ENCODE measurements at places on chromosomes 3 and 15. TPM values are rescaled to one million over a fixed set of nuclear protein-coding genes. Genes with fewer than 3 reads are reported as not detected.
A peak's percentile ranks its signal among the peaks of the same experiment; 100 is the strongest.

DNA sequence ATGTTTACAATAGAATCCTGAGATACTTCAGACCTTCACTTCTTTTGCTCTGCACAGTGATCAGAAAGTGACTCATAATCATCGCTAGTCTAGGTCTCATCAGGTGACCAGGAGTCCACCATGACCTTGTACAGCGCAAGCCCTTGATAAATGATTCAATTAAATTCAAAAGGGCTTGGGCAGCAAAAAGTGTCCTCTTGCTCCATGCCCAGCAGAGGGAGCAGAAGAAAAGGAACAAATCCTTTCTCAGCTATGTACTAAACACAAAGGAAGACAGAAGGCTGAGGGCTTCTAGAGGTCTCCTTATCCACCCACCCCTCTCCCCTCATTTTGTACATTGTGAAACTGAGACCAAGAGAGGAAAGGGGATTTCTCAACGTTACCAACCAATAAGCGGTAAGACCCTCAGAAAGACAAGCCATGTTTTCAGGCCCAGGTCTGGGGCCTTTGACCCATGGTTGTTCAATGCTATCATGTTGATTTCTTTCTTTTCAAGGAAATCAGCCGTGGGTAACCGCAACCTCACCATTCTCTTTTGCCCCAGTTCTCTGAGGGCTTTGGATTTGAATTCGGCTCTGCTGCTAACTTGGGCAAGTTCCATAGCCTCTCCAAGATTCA is 74.8 kb downstream of the AQP9 start:
- no peak for DNase-seq

- DNase-seq = no peak
Measured at GRCh38 chr3:192170031-192170430, 557.3 kb downstream of the FGF12 start.

- no peak for DNase-seq
Measured at GRCh38 chr3:32934150-32934742, 17.2 kb upstream of the CCR4 start.

GRCh38 chr3:190694335-190695001 is 168.0 kb downstream of the GMNC start:
- no peak for DNase-seq

DNA sequence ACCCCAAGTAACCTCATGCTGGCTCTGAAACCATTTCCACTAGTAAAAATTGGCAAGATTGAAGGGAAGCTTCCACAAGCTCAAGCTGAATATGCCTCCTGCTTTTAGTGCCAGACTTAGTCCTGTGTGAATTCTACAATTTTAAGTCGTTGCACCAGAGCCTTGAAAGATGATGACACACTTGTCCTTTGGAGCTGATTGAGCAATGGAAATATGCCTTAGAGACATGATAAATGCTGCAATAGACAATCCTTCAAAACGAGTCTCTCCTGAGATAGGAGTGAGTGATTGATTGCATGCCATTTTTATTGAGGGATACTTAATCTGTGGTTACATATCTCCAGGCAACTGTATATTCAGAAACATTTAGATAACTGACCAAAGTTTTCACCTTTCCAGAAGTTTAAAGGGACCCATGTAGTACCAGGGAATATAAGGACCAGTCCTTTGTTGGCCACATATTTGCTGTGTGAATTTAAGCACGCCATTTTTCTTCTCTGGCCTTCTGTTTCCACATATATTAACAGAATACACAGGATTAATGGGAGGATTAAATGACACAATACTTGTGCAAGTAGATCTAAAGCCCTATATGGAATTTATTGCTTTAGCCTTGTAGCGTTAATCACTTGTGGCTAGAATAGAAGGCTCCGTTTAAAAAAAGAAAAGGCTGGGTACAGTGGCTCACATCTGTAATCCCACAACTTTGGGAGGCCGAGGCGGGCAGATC is 65.1 kb downstream of the PPARG start:
- DNase-seq = no peak

GRCh38 chr15:63243776-63244175 is 33.6 kb upstream of the APH1B start:
- no peak for DNase-seq

GRCh38 chr15:67593562-67593961 is 51.1 kb downstream of the MAP2K5 start:
- peak; percentile 22 for DNase-seq

DNA sequence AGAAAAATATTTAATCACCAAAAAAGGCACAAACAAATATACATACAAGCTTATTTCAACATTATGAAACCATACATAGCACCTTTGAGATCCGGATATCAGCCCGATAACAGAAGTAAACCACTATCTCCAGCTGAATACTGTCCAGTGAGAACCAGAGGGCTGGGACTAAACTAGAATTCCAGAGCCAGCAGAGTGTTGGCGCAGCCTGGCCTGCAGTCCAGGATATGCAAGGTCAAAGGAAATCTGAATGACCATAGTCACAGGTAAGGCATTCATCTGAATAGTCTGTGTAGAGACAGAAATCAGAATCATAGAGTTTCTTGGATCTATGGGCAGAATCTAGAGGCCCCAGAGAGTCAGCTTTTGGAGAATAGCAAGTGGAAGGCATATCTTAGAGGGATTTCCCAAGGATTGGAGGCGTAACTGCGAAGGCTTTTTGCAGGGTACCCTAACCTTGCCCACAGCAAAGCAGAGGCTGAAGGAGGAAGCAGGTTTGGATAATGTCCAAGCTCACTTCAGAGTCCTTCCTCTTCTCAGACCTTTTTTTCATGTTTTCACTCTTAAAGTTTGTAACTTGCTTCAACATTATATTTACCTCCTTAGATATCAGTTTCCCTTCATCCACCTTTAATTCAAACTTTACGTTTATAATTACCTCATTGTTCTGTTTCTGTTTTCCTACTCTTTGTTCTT is 32.5 kb upstream of the TP63 start:
- DNase-seq = no peak

GRCh38 chr3:61114316-61114953 is 136.8 kb downstream of the FHIT start:
- no peak for DNase-seq

DNA sequence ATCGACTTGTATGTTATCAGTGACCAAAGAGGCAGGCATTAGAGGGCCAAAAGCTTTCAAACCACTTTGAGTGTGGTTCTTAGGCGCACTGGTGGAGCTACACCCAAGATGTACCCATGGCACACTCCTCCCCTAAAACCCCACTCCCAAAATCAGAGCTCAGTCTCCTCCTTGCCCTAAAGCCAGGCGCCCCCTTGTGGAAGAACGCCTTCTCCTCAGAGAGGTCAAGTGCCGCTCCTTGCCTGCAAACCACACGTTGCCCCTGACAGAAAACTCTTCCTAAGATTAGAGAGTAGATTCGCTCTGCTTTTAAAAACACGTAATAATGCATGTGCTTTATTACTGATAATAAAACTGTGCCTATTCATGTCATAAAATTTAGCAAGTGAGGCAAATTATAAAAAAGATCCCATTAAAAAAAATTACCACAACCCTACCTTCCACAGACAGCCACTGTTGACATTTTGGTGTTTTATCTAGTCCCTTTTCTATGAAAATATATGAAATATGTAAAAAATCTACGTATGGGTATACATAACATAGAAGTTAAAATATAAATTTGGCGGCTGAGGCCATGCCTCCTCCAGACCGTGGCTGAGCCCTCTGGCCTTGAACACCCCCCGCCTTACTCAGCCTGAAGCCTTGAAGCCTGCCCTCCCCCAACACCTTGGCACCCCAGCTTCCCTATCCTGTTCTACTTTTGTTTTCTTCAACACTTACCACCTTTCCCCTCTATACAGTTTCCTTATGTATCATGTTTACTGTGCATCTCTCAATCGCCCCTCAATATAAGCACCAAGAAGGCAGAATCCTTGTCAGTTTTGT is 33.5 kb downstream of the BCL2L10 start:
- DNase-seq = peak; percentile 94

DNA sequence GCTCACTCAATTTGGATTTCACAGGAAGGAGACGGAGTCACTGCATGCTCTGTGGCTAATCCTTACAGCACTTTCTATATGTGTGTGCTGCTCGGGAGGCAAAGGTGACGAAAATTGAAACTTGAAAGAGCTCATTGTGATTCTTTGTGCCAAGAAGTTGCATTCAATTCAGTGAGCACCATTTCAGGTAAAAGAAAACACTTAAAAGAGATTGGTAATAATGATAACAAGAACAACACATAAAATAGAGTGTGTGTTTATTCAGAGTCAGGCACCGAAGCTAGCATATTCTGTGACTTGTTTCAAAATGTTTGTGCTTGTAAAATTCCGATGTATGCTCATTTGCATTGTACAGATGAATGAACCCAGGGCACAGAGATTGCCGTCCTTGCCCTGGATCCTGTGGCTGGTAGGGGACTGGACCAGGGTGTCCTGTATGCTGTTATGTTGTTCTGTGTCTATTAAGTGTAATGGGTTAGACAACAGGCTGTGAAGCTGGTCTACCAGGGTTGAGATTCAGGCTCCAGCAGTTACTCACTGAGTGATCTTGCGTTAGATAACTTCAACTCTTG is 193.3 kb upstream of the PROK2 start:
- DNase-seq = no peak

DNA sequence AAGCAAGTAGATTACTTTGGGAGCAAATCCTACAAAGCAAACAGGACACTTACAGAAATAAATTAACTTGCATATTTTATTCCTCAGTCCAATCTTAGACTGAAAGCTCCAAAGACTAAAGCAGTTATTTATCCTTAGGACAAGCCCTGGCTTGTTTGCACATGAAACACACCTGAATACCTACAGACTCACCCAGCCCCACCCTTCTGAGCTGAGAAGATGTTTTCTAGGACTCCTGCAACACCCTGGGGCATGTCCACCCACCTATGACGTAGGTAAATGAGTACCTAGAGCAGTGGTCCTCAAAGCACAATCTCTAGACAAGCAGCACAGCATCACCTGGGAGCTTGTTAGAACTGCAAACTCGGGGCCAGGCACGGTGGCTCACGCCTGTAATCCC is 80.8 kb downstream of the ANXA2 start:
- no peak for DNase-seq

- DNase-seq = no peak
Measured at GRCh38 chr3:68893600-68894239, 38.6 kb downstream of the TAFA4 start.

- no peak for DNase-seq
Measured at GRCh38 chr15:45641999-45642932, 7.4 kb downstream of the SQOR start.

The ISLR gene
- 1.2 TPM for total RNA-seq

The FXR1 gene
- total RNA-seq = 189 TPM

The GATA2 gene
- 3.6 TPM for total RNA-seq

The IL20RB gene
- 1.8 TPM for total RNA-seq

The CHRNA3 gene
- total RNA-seq = 208 TPM

The FAM240A gene
- not detected for total RNA-seq

The OXTR gene
- total RNA-seq = 4.0 TPM

The SHC4 gene
- total RNA-seq = 4.4 TPM

The GOLGA6A gene
- total RNA-seq = 0.83 TPM

The HYAL1 gene
- 0.96 TPM for total RNA-seq

The AMT gene
- total RNA-seq = 12.4 TPM
